ENCODE measurements at places on chromosomes 16 and 17.

DNA sequence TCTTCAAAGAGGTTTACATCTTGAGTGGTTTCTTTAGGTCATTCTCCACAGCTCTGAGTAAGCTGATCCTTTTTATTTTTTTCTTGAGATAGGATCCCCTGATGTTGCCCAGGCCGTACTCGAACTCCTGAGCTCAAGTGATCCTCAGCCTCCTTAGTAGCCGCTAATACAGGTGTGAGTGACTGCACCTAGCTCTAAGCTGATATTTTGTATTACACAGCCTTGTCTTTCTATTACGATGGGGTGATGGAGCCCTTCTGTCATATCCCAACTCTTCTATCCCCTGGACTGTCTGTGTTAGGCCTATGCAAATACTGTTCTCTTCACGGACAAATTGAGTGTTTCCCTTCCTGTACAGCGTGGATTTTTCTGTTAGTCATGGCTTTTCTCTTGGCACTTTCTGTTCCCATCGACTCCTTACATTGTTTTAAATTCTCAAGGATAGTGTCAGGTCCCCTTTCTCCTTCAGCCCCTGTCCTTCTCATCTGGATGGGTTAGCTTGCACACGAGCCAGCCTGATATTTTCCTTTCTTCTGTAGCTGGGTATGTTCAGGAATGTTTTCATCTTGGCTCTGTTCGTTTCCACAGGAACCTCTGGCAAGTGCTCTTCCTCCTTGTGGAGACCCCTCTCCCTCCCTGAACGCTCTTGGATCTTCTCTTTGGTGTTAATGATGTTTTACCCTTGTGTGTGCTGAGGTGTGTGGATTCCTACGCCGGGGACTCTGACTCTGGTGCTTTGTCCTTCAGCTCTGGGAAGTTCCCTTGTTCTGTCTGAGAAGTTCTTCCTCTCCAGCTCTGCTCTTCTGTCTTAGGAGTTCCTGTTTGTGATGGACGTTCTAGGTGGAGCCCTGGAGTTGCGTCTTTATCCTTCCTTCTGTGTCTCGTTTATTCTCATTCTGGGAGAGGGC is 2.3 kb downstream of the BANP start:
- no peak for DNase-seq

- DNase-seq = no peak
Measured at GRCh38 chr16:84828322-84828721, 8.5 kb downstream of the CRISPLD2 start.

- no peak for DNase-seq
Measured at GRCh38 chr17:16980061-16980460, 8.1 kb upstream of the TNFRSF13B start.

DNA sequence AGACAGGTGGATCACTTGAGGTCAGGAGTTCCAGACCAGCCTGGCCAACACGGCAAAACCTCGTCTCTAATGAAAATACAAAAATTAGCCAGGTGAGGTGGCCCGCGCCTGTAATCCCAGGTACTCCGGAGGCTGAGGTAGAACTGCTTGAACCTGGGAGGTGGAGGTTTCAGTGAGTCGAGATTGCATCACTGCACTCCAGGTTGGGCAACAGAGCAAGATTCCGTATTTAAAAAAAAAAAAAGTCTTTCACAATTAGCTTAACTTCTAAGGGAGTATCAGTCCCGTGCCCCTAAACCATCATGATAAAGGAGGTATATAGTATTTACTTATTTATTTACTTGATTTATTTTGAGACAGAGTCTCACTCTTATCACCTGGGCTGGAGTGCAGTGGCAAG is 3.4 kb upstream of the MEFV start:
- no peak for DNase-seq
